ENCODE measurements at places on chromosomes 2 and 18.

DNA sequence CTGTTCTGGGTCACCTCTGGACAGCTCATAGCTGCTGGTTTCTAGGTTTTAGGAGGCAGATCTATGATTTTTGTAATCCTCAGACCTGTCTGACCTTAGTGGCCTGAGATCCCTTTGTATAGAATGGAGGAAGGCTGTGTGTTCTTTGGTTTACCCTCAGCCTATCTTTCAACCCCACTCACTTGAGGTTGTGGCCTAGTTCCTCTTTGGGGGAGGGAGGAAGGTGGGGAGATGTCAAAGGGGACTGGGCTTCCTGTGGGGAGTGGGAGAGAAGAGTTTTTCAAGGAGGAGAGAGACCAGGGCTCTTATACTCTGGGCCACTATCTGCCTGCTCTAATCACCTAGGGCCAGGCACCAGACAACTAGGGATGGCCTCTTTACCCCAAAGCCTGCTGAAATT lies 28.5 kb downstream of the SEMA4F start:
- no peak for DNase-seq

- peak; percentile 12 for DNase-seq
Observed at GRCh38 chr18:2948038-2948437, 64.9 kb downstream of the LPIN2 start.

DNA sequence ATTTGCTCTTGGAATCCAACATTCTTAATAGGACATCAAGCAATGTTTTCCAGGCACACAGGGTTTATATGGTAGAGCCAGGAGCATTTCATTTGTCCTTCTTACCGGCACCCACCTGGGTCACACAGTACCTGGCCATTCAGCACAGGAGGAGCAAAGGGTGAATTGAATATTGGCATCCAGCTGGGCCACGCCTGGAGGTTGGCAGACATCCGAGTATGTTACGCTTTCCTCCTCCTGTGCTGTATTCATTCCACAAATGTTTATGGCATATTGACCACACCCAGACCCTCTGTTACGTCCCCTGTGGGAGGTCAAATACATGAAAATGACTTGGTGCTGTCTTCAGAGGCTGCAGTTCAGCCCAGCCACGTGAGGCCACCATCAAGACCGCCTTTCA lies 206.2 kb downstream of the RTP5 start:
- no peak for DNase-seq

- DNase-seq = no peak
Observed at GRCh38 chr2:226800941-226801784, 1.5 kb upstream of the IRS1 start.

DNA sequence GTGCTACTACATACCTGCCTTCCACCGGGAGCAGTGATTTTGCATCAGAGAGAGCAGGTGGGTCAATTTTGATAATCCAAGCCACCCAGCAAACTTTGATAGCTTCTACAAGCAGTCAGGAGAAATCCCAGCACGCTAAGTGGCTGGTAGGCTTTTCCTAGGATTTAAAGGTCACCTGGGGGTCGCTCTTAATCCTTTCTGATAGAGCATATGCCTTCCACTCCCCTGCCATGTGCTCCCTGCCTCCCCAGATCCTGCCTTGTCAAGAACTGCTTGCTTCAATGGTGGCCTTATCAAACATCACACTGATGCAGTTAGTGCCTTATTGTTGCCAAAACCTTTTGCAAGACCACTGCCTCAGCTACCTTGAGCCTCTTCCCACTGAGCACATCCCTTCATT lies 462.3 kb upstream of the MEX3C start:
- no peak for DNase-seq

DNA sequence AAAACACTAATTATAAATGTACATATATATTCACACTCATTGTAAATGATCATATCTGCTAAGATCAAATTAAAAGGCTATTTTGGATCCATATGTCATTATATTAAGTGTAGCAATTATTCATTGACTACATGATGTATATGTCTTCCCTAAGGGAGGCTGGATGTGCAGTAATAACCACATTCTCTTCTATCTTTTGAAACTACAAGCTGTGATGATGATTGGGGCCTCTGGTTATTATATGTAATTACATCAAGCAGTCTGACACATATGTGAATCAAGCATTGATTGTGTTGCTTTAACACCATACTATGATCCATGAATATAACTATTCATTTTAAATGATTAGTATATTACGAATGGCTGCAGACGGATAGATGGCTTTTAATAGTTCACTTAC lies 1973.4 kb downstream of the SUCLG1 start:
- DNase-seq = no peak

- no peak for DNase-seq
Observed at GRCh38 chr18:35185771-35186170, 55.1 kb upstream of the ZNF397 start.

DNA sequence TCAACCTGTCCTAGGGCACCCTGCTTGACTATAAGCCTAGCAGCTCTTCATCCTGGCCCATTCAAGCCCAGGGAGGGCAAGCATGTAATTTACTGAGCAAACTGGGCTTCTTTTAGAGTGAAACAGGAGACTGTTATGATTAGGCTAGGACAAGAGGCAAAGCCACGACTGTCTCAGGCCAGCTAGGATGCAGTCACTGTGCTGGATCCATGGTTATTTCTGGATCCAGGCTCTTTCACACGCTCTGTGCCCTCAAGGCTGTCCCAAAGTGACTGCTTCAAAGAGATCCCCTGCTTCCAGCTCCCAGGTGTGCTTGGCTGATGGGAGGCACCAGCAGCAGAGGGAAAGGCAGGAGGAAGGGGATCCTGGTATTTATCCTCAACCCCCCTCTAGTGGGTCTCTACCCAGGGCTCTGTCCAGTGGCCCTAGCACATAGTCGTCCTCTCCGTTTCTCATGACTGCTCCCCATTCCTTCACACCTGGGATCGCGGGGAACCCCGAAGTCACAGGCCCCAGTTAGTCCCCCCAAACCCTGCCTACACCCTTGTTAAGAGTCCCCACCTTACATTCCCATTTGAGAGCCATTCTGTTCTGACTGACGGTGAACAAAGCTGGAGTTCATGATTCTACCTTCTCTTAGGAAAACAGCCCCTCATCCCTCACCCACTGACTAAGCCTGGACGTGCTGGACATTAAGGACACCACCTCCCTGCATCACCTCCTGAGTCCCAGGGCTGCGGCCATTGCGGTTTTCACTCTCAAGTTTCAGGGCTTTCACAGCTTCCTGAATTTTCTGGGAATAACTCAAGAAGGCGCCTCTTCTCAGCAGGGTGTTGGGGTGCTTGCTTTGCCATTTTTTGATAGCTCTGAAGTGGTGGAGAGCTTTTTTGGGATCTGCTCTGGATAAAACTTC lies 63.2 kb downstream of the POLR1A start:
- DNase-seq = no peak
